ENCODE measurements at places on chromosomes 12 and 14.

GRCh38 chr12:52126605-52127578, 47.4 kb downstream of the SMIM41 start:
- DNase-seq, result no peak

DNA sequence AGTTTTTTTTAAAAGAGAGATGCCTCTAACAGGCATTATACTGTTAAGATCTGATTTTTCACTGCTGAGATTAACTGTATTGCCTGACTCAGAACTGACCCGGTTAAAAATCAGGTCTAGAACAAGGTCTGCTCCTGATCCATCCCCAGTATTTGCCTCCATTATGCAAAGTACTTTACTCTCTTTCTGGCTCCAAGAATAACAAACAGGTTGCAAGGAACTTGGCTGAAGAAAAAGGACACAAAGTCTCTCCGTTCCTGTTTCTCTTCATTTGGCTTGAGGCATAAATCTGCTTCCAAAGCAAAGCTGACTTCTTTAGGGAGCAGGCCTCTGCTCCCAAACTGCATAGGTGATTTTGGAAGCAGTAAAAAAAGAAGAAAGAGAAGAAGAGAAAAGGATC, 199.3 kb upstream of the PDZRN4 start:
- DNase-seq, result no peak

GRCh38 chr14:44649061-44649460, 142.0 kb upstream of the FSCB start:
- DNase-seq, result no peak

- DNase-seq, result no peak
Measured at GRCh38 chr14:33567023-33567728, 383.7 kb downstream of the EGLN3 start.

DNA sequence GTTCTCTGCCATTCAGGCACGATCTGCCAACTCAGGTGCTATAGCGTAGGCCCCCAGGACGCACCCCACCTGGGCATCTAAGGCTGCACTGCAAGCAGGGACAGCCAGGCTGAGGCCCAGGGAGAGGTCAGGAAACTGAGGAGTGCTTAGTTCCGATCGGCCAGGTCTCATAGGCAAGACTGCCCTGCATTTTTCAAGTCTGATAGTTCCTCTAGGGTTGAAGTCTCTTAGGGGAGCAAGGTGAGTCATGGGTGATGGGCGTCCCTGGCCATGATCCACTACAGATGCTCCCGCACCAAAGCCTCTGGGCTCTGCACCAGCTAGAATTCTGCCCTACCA, 13.2 kb downstream of the NOPCHAP1 start:
- no peak for DNase-seq

- no peak for DNase-seq
Measured at GRCh38 chr12:125966641-125967040, 901.4 kb downstream of the AACS start.

GRCh38 chr14:96752594-96752993, 44.6 kb upstream of the VRK1 start:
- no peak for DNase-seq

- DNase-seq, result no peak
Measured at GRCh38 chr12:131598717-131599116, 112.2 kb upstream of the SFSWAP start.

- peak; percentile 69 for DNase-seq
Measured at GRCh38 chr12:112841906-112842305, 50.4 kb downstream of the RPH3A start.

DNA sequence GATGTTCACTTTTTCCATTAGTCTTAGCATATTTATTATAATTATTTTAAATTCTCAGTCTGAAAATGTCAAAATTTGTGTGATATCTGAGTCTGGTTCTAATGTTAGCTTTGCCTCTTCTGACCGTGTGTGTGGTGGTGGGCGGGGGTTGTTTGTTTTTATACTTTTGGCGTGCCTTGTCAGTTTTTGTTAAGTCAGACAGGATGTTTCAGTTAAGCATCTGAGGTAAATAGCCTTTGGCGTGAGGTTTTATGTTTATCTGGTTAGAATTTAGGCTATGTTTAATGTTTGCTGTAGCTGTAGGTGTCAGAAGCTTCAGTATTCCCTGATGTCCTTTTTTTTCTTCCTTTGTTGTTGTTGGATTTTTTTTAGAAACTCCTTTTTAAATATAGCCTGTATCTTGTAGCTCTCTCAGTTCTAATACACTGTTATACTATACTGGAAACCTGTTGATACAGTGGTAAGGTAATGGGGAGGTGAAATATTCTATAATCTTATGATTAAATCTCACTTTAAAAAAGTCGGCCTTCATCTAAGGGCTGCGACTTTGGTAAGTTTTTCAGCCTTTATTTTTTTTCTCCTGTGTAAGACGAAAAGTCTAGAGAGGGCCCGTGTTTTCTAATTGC, 111.6 kb downstream of the SCAF11 start:
- no peak for DNase-seq

GRCh38 chr12:71645268-71645667, 18.4 kb downstream of the ZFC3H1 start:
- no peak for DNase-seq

DNA sequence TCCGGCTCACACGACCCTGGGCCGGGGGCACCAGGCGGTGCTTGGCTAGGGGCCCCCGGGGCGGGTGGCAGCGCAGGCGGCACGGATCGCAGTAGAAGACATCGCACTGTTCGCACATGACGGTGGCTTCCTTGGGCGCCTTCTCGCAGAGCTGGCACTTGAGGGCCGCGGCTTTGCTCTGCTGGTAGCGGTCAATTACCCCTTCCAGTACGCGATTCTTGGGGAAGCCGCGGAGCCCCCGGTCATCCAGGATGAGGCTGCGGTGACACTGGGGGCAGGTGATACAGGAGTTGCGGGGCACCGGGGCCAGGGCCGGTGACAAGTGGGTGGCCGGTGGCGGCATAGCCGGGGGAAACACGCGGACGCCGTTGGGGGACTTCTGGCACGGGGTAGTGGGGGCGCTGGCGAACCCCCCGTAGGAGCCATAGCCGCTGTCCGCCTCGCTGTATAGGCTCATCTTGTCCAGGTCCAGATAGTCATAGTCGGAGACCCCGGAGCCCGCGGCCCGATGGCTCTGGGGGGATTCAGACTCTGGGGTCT, 553 bp downstream of the TRIM9 start:
- DNase-seq, result peak; percentile 24

- peak; percentile 48 for DNase-seq
Measured at GRCh38 chr14:55430024-55430690, 10.3 kb downstream of the TBPL2 start.

GRCh38 chr12:12871587-12872138, 19.7 kb upstream of the GPRC5A start:
- DNase-seq, result no peak

DNA sequence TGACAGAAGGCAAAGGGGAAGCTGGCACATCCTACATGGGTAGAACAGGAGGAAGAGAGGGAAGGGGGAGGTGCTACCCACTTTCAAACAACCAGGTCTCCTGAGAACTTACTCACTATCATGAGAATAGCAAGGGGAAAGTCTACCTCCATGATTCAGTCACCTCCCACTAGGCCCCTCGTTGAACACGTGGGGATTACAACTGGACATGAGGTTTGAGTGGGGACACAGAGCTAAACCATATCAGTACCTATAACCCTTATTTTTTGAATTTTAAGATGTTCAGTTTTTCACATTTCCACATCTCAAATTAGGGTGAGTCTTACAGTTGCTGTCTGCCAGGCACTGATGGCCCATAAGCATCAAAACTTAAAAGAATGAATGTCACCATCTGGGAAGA, 80.2 kb upstream of the ST8SIA1 start:
- no peak for DNase-seq
